ENCODE measurements at places on chromosomes 7 and 10.

- DNase-seq, result no peak
These were observed 133.7 kb upstream of the SH2B2 start for GRCh38 chr7:102152672-102153598.

DNA sequence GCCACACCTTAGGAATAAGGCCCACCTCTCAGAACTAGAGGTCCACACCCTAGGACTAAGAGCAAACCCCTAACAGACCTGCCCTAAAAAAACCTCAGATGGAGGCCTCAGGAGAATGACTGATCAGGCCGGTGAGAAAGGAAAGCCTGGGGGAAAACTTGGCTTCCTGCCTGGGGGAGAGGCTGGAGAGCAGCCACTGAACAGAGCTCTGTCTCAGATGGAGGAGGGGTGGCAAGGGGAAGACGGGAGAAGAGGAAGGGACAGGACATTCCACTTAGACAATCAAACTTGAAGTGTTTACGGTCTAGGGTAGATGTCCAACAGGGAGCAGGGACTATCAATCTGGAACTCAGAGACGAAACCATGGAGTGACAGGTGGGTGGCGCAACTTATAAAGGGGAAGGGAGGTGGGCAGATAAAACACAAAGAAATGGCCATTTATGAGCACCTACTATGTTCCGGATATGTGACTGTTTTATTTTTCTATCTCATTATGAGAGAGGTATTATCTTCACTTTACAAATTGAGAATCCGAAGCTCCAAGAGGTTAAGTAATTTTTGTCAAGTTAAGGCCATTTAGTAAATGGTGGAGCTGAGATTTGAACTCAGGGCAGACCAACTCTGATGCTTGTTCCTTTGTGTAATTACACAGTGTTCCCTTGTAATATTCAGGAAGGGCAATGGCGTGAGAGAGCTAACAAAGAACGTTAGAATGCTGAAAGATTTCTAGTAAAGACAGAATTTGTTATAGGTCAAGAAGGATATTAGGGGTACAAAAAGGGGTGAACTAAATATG lies 82.6 kb downstream of the DNMBP start:
- no peak for DNase-seq

GRCh38 chr10:96548589-96548988 lies 34.9 kb upstream of the TLL2 start:
- no peak for DNase-seq

GRCh38 chr7:90655566-90655965 lies 59.4 kb downstream of the CDK14 start:
- DNase-seq, result no peak

DNA sequence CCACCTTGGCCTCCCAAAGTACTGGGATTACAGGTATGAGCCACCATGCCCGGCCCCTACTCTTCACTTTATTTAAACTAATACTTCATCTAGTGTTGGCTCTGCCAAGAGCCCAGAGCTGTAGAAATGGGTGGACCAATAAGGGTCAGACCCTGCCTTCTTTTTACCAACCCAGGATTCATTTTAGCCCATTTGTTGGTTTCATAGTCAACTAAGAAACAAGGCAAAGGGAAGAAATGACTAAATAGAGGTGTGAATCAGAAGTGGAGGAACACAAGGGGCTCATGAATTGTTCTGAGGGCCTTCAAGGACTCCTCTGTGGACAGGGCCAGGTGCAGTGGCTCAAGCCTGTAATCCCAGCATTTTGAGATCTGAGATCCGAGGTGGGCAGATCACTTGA lies 1.1 kb downstream of the ANKRD2 start:
- DNase-seq, result no peak

GRCh38 chr10:5885619-5886018 lies 4.1 kb downstream of the ANKRD16 start:
- no peak for DNase-seq

DNA sequence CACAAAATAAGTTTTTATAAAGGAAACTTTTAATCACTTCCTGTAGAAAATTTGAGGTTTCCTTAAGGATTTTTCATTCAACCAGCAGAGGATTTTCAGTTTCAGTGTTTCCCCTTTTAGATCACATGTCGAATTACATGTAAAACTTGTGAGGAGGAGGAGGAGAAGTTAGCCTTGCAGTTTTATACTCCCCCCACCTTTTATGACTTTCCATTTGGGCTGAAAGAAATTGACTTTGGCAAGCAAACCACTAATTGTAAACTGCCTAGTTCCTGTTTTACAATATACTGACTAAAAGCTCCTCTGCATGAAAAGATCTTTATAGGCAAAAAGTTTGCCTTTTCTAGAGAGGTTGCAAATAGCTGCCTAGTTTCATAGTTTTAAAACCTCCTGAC lies 3.0 kb downstream of the BAMBI start:
- peak; percentile 63 for DNase-seq

DNA sequence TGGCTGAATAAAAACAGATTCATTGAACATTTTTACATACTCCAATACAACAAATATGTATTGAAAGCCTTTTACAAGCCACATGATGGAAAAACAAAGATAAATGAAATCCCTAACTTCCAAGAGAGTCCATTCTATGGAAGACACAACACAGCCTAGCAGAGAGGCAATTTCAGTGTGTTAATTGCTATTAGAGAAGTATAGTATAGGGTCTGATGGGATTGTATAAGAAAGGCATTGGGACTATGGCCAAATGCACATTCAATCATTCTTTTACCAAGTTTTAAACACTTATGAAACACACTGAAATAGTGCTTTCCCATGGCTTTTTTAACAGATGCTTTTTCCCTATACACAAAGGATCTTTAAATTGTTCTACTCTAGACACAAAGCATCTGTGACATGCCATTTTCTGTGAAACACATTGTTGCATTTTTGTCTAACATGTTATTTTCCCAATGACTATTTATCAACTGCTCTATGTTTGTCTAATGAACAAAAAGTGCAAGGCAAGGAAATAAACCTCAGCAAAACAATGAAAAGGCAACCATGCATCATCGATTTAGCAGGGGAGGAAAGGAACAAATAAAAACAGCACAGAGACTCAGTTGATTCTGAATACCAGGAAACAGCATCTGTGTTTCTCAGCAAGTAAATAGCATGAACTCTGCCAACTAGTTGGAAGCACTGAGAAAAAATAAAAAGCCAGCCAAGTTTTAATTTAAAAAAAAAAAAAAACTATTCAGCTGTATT lies 42.4 kb upstream of the PHYHIPL start:
- no peak for DNase-seq

DNA sequence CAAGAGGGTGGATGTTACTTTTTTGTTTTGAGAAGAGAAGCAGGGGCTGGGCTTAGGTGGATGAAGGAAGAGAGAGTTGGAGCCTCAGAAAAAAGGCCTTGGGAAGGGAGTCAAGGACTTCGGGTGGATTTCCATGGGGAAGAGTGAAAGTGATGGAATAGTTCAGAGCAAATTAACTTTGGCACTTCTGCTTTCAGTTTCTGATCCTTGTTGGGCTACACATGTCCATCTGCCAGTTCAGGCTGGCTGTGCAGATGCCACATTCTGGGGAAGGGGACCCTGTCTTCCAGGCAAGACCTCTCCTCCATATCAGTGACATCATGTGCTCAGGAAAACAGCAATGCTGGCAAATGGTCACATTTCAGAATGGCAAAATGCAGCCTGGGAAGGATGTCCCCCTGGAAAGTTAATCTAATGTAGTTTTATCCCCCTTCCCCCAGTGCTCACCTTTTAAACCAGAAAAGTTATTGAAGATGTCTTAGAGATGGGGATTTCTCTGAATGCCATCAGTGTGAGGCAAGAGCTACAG lies 86.0 kb downstream of the WDFY4 start:
- DNase-seq, result no peak

GRCh38 chr10:122342293-122343134 lies 32.0 kb upstream of the PLEKHA1 start:
- DNase-seq, result peak; percentile 59

DNA sequence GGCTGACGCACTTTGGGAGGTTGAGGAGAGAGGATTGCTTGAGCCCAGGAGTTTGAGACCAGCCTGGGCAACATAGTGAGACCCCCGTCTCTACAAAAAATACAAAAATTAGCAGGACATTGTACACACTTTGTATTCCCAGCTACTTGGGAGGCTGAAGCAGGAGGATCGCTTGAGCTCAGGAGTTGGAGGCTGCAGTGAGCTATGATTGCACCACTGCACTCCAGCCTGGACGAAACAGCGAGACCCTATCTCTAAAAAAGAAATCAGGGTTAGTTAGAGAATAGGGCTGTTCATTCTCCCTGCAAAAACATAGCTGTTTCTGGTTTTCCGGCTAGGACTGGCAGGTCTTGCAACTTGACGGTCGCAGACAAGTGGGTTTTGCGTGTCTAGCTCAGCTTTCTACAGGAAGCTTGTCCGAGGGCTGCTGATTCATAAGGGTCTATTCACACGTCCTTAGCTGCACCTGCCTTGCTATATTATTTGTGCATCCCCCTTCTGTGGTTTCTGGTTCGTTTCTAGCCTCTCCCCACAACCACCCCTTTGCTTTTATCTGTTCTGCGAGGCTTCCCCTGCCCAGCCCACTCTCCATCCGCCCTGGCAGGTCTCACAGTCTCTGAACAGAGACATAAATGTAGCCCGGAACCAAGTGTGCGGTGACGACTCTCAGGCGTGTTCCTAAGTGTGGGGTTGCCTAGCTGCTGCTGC lies 10.7 kb downstream of the AMZ1 start:
- peak; percentile 28 for DNase-seq

DNA sequence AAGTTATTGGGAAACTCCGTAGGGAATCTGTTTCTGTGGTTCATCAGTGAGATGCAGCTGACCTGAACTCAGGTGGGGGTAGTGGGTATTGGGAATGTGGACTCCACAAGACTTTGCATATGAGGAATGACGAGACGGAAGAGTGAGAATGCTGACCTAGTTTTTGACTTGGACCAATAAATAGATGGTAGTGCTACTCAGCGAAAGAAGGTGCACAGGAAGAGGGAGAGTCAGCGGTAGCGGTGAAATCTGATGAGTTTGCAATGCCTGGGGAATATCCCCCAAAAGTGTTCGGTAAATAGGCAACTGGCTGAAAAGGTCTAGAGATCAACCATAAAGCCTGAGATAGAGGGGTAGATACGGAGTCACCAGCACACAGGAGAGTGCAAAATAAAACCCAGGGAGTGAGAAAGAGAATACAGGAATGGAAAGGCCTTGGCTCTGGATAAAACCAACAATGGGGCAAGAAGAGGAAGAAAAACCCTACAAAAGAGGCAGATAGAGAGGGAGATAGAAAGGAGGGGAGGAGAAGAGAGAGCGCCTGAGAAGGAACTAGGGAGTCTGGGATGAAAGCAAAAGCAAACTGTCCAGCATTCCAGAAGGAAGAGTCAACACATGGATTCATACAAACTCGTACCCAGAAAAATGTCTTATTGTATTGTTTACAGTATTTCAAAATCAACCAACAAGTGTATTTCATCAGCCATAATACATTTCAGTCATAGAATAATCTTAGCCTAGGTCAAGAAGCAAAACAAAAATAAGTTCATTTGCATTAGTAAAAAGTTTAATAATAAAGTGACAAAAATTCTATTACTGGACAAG lies 5.4 kb downstream of the ARHGAP21 start:
- no peak for DNase-seq

DNA sequence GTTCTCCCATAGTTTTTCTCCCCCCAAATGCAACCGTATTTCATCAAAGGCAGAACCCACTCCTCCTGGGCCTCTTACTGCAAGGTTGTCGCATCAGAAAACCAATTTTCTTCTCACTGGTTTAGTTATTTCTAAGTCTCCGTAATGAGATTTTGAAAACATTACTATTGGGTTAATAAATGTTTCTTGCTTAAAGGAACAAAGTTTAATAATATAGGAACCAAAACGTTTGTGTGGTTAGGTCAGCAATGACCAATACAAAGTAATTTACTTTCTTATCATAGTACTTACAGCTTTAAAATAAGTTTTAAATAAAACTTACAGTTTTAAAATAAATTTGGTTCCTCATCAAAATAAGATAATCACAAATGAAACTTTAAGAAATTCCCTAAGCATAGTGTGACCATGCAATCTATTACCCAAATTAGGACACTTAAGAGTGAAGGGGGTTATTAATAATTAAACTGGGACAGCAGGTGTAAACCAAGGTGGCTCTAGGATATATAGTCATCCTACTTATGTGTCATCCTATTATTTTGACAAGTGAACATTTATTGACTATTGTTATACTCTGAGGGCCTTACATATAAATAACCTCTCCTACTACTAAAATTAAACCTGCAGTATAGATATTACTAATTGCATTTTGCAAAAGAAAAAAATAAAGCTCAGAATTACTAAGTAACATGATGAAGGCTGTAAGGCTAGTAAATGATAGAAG lies 415.4 kb upstream of the LRRN3 start:
- DNase-seq, result no peak

GRCh38 chr7:106009503-106010226 lies 46.6 kb downstream of the CDHR3 start:
- peak; percentile 82 for DNase-seq

DNA sequence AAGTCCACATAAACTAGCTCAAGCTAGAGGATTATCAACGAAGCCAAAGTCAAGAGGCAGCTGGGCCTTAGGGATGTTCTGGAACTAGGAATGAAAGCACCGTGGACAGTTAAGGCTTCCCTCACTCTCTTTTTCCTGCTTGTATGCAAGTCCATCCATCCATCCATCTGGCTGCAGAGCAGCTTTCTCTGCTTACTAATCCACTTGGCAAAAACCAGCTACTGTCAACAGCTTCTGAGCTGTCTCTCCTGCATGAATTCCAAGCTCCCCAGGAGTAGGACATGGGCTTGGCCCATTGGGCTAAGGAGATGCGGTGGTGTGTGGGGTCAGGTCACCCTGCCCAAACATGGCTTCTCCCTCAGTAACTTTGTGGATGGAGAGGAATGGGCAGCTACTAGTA lies 66.2 kb downstream of the NAMPT start:
- DNase-seq, result no peak

GRCh38 chr7:13953368-13953767 lies 36.1 kb downstream of the ETV1 start:
- no peak for DNase-seq

GRCh38 chr10:93566435-93567276 lies at the start of gene FFAR4:
FFAR4 (plus strand) TSS chr10:93566665; CDS start chr10:93566721, 56 bp downstream.
- peak; percentile 65 for DNase-seq

DNA sequence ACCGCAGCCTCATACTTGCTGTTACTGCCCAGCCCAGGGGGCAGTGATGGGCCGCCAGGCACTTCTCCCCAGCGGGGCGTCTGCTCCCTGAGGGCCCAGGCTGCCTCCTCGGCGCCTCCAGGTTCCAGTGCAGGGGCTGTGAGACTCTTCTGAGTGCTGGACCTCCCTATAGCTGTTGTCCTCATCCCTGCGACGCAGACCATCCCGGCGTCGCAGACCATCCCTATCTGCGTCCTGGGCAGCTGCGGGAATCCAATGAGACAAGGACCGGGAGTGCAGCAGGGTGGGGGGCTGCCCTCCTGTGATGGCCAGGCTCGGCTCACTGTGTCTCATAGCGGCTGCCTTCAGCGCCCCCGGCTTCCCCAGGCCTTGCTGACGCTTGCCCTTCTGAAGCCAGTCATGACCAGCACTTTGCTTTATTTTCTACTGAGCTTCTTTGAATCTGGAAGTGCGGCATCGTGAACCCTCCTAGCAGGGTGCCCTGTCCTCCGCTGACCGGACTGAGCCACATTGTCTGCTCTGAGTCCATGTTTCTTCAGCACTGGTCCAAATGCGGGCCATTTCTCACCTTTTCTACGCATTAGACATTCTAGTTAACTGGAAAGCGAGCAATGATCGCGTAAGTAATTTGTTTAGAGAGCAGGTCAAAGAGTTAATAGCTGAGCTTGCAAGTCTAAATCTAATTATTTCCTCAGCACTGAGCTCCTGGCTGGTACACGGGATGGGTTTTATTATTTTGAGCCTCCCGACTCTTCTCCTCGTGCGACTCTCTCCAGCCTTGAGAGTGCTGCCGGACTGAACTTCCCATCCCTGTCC lies 339.5 kb downstream of the WDR37 start:
- DNase-seq, result no peak

Data from inflammatory macrophage (primary cell).